Stimulated activated CD4-positive, alpha-beta T cell treated with anti-CD3 and anti-CD28 coated beads, Interleukin-12 subunit alpha, Interleukin-12 subunit beta, amount 100 ng/mL, for 4 hours (primary cell): ENCODE measurements at places on chromosomes 1 and 21.

DNA sequence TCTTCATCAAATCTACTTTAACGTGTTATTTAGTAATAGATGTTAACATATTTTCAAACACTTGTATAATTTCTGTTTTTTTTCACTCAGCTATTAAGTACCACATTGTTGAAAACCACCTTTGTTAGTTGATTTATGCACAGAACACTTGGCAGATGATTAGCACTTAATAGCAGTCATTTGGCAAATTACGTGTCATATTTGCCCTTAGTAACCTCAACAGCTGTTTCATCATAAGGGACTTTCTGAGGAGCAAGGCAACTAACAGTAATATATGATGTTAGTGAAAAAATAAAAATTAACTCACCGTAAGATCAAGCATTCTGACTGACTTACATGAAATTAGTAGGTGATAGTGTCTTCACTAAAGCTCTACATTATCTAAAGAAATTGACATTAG is 186.4 kb downstream of the HMCN1 start:
- no peak for DNase-seq

DNA sequence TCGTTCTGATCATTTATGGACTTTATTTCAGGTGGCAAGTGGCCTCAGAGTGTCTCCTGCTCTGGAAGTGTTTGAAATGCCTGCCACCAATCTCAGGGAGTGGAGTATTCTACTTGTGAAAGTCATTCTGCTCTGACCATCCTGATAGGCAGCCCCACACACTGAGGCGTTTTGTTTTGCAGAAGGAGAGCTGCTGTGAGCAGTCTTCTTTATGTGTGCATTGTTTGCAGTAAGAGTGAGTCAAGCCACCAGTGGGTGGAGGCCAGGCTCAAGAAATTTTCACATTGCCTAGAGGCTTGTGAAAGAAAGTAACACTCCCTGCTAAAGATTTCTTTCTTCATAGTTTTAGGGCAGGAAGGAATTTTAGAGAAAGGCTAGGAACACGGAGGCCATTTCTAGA is 204.4 kb downstream of the SLC35F3 start:
- no peak for DNase-seq

DNA sequence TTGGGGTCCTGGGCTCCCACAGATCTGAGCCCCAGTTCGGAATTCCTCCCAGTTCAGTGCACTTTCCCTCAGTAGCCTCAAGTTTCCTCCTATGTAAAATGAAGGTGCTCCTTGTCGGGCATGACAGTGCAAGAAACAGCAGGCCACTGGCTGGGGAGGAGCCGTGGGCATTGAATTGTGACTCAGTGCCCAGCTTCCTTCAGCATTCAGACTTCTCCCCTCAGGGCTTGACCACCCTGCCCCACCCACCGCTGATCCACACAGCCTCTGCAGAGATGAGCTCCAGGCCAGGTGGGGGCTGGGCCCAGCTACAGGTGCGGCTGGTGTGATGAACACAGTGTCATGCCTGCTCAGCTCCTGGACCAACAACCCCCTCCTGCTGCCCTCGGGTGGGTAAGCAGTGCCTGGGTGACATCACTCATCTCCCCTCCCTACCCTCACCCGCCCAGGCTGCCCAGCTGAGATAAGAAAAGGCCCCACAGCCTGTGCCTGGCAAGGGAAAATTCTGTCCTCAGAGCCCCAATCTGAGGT is 4.9 kb downstream of the MOB3C start:
- DNase-seq, result no peak

DNA sequence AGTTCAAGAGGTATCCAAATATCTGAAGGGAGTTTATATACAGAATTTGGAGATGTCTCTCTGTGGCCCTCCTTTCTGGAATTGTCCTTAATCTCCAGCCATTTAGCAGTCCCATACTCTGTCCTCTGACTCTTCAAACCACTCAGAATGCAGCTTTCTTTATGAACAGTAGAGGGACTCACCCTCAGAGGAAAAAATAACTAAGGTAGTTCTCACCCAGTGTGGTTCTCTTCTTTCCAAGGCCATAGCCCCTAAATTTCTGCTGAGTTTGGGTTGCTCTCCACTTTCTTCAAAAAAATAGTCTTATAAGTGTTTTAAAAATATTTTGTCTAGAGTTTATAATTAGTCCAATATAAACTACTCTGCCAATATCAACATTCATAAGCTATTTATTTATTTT is 369.7 kb downstream of the MATN1 start:
- no peak for DNase-seq

GRCh38 chr21:46509741-46510502 is 51.2 kb downstream of the DIP2A start:
- no peak for DNase-seq

DNA sequence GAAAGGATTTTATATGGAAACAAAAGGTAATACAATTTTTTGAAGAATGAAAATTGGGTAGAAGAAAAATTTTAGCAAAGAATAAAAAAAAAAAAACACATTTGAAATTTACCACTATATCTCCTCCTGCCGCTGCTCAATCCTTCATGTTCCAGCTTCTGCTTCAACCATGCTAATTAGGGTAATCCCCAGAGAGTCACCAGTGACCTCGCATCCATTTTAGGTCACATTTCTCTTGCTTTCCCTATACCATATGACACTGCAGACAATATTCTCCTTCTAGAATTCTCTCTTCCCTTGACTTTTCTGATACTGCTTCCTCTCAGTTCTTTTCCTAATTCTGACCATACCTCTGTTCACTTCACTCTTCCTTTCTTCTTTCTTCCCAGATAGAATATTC is 237.1 kb downstream of the USH2A start:
- no peak for DNase-seq
